ENCODE measurements at places on chromosomes 2 and 18.

DNA sequence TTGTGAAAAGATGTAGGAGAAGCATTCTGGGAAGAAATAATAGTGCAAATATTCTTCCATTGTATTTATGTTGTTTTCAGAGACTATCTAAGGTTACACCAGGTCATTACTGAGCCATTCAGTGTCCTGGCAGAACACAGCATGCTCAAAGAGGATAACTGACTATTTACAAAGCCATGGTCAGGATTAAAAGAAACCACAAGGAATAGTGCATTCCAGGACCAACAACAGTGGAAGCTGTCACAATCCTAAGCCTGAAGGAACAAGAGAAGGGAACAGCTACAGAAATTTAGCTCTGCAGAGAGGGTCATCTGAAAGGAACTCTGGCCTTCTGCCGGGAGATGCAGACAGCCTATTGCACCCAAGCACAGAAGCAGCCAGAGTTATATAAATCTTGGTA lies 116.7 kb downstream of the DSC3 start:
- no peak for DNase-seq

DNA sequence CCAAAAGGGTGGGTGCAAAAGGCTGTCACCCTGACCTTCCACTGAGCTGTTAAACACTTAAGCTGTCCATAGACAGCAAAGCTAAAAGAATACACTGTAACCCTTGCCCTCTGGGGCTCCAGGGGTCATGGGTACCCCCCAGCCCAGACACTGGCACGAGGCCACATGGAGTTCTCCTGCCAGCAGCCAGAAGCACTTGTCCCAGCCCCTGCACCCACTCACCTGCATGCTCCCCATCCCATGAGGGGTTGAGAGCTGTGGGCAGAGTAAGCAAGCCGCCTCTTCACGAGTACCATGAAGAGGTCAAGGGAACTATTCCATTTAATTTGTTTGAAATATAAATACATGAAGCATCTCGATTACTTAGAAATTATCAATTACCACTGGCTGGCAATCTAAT lies 867.1 kb upstream of the ZEB2 start:
- DNase-seq: no peak

DNA sequence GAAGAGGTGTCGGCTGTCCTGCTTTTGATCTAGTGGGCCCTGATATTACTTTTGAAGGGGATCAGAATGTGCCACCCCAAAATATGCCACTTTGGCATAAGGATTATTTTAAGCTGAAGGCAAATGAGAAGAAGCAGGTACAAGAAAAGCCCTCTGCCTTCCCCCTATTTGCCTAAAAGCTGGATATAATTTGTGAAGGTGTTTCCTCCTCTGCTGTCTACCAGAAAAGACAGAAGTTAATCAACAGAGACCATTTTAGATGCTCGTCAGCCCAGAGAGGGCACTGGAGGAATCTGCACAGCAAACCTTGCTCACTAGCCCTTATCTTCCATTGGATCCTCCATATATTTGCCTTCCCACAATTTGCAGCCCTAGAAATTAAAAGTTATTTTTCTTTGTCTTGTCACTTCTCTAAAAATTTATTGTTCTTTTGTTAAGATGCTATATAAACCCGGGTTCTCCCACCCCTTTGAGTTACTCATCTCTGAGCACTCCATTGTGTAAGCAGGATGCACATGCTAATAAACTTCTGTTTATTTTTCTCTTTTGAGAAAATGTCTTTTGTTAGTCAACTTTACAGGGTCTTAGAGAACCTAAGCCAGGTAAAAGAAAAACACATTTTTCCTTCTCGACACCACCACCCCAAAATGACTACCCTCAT lies 163.2 kb upstream of the SLC1A4 start:
- DNase-seq: no peak

DNA sequence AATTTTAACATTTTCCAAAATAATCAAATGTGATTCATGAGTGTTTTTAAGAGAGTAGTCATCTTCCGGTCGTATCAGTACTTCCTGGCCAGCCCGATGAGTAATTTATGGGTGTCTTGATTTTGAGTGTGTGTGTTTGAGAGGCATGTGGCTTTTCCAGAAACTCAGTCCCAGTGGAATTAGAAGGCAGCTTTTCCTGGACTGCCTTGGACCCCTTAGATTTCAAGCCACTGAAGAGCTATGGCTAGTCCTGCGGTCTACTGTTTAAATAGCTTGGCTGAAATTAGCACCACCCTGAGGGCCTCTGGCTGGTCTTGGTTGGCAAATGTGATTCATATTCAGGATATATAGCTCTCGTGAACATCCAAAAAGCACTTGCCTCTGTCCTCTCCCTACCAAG lies 59.4 kb downstream of the HK2 start:
- DNase-seq: no peak

Measured in activated T-cell treated with anti-CD3 and anti-CD28 coated beads for 48 hours (primary cell).